ENCODE measurements at places on chromosomes 6 and 20.

GRCh38 chr6:131982740-131983259, 31.6 kb upstream of the CCN2 start:
- peak; percentile 79 for DNase-seq

DNA sequence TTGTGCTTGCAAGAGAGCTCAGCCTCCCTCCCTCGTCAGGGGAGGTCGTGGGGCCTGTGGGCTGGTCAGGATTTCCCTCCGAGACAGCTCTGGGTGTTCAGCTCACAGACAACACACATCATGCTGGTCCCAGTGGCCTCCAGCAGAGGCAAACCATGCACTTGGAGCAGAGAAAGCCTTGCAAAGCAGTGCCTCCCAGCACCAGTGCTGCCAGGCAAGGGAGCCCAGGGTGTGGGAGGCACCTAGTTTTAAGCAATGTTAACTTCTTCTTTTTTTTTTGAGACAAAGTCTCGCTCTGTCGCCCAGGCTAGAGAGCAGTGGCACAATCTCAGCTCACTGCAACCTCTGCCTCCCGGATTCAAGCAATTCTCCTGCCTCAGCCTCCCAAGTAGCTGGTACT, 34.0 kb upstream of the INSM1 start:
- DNase-seq: no peak

- peak; percentile 52 for DNase-seq
Observed at GRCh38 chr6:7085911-7086310, 21.9 kb upstream of the RREB1 start.

DNA sequence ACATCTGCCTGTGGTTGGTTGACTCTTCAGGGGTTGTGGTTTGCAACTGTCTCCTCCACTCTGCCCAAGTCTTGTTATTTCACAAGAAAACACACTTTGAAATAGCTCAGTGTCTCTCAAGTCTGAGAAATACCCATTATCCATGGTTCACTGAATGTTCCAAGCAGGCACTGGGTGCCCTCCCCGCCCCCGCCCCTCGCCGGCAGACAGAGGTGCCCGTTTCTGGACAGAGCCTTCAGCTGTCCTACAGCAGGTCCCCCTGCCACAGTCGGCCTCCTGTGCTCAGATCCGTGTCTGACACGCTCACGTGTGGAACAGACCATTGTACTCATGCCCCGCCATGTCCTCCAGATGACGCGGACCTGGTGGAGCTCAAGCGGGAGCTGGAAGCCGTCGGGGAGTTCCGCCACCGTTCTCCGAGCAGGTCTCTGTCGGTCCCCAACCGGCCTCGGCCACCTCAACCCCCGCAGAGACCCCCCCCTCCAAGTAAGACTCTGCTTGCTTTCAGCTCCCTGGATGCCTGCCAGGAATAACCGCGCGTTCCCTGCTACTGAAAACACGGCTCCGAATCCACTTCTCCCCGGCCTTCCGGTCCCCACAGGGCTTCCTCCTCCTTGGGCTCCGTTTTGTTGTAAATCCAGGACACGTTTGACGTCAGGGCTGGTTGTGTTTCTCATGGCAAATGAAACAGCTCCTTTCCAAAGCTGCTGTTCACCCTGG, 81.4 kb downstream of the SERAC1 start:
- DNase-seq: no peak

DNA sequence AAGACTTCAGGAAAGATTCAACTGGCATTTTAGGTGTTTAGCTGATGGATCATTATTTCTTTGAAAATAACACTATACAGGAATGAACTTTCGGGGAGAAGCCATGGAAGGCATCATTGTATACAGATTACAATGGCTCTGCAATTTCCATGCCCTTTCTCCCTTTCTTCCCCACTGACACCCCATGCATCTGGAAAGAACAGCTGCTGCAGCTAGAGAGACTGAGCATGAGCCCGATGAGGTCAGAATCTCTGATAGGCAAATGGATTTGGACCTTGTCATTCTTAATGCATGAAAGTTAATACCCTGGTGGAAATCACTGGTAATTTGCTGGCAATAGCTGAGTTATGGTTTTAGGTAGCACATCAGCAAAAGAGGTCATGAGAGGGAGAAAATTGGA, 54.8 kb downstream of the BTBD3 start:
- no peak for DNase-seq

DNA sequence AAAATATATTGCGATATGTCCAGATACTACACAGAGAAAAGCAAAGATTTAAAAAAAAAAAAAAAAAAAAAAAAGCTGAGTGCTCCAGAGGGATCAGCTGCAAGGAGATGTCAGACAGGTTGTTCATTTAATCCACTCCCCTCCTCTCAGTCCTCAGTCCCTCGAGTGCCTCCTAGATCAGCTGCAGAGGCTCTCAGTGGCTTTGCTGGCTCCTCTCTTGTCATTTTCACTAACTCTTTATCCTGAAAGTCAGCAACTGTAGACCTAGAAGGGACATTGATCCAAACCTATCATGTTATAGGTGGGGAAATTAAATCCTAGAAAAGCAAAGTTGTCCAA, 61.6 kb downstream of the KIAA0319 start:
- DNase-seq: no peak

DNA sequence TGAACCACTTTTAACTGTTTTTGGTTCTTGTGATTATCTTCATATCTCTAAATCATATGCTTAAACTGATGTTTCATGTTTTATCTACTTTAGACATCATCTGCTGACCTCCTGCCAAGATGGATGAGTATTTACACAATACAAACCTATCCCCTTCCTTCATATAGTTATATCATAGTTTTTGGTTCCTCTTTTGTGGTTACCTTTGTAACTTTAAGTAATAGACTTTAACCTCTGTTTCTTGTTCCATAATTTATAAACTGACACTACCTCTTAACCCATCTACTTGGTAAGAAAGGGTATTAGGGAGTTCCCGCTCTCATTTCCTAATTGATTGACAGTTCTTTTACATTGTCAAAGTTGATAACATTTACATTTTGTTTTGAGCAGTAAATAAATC, 11.9 kb downstream of the PCMT1 start:
- no peak for DNase-seq

GRCh38 chr6:142376800-142377496, 75.1 kb downstream of the ADGRG6 start:
- peak; percentile 34 for DNase-seq

Measured in EL (cell line).